Activated CD4-positive, alpha-beta T cell treated with anti-CD3 and anti-CD28 coated beads, Interleukin-2, Interleukin-6, amounts not matched to agents 100 ng/mL and 50 ng/mL, durations not matched to agents 16 hours and 8 hours (primary cell): ENCODE measurements at places on chromosomes 3 and 15.

DNA sequence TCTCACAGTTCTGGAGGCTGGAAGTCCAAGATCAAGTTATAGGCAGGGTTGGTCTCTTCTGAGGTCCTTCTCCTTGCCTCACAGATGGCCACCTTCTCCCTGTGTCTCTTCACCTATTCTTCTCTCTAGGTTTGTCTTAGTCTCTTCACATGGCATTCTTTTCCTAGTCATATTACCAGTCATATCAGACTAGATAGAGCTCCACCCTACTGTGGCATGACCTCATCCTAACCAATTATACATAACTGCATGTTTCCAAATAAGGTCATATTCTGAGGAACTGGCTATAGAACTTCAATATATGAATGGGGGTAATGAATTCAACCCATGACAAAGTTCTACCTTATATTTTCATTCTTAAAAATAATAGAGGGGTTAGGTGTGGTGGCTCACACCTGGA lies 196.4 kb upstream of the UBE3A start:
- no peak for DNase-seq

- no peak for DNase-seq
Observed at GRCh38 chr15:73353734-73354133, 15.0 kb downstream of the HCN4 start.

- DNase-seq = no peak
Observed at GRCh38 chr3:172541945-172542488, 18.8 kb upstream of the TNFSF10 start.

GRCh38 chr3:58155838-58156237 lies 54.9 kb downstream of the DNASE1L3 start:
- no peak for DNase-seq

DNA sequence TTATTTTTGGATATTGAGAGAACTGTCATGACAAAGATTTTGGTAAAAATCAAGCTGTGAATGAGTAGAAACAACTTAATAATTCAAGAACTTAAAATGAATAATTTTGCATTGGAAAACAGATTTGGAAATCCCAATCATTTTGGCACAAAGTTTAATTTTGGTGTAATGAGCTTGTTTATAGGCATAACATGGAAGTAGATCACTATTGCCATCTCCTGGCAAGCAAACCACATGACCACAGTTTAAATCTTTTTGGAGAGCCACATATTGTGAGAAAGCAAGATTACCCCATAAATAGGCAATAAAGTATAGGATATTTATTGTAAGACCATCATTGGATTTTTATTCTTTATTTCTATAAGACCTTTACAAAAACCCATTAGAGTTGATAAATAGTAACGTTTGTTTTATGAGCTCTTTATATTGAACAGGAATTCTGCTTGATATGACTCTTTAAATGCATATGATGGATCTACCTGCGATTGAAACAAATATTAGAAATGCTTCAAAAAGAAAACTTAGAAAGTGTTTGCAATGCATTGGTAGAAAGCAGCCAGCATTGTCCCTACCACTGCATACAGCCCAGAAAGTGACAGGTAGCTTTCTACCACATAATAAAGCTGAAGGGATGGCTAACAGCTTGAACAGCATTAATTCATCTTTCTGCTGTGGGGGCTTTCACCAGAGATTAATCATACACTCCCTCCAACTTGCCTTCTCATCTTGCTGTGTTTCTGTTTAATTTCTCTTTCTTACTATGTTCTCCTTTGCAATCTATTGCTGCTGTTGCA lies 766.8 kb downstream of the TBL1XR1 start:
- peak; percentile 18 for DNase-seq

DNA sequence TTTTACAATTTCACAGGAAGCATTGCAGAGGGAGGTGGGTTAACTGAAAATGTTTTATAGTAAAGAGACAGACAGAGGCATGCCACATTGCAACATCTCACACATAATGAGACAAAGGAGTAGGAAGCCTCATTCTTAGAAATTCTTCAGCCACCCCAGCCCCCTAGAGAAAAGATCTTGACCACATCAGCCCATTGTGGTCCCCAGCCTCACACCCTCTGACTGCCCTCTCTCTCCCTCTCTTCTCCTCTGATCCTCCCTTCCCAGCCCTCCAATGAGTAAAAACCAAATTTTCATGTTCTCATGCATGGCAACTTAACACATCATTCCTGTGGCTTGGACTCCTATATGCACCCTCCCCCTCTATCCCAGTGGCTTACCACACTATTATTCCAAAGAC lies 174.1 kb downstream of the UACA start:
- peak; percentile 23 for DNase-seq

DNA sequence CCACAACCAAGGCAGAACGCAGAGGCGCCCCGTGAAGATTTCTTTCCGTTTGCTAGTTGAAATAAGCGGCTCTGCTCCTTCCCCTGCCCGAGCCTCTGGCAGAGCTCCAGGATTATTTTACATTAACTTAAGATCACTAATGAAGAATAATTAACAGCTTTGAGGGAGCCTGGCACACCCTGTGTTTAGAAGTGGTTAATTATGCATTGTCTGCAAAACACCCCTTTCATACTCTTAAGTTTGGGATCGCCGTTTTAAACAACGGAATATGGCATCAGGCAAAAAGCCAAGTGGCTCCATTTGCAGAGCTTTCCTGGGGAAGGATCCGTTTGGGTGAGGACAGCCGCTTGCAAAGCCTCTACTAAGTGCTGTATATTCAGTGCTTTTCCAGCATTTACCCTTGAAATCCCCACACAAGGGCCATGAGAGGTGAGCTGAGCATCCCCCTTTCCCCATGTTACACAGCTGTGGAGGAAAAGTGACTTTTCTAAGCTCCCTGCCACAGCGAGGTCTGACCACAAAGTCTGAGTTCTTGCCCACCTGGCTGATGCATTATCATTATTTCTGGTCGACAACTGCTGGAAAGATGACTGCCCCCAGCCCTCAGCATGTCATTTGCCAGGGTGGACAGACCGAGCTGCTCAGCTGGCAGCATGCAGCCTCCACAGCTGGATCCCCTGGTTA lies 33.9 kb downstream of the IQSEC1 start:
- DNase-seq = no peak

GRCh38 chr3:134211797-134212196 lies 38.9 kb downstream of the RYK start:
- peak; percentile 14 for DNase-seq

DNA sequence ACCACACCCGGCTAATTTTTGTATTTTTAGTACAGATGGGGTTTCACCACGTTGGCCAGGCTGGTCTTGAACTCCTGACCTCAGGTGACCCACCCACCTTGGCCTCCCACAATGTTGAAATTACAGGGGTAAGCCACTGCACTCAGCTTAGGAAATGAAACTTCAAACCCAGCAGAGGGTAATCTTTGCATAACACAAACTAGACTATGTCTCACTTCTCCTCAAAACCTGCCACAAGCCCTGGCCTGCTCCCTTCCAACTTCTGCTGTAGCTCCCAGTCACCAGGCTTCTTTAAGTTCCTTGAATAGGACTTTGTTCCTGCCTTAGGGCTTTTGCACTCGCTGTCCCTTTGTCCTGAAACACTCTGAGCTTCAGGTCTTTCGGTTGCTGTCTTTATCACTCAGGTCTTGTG lies 39.2 kb upstream of the SEMA4B start:
- DNase-seq = no peak

DNA sequence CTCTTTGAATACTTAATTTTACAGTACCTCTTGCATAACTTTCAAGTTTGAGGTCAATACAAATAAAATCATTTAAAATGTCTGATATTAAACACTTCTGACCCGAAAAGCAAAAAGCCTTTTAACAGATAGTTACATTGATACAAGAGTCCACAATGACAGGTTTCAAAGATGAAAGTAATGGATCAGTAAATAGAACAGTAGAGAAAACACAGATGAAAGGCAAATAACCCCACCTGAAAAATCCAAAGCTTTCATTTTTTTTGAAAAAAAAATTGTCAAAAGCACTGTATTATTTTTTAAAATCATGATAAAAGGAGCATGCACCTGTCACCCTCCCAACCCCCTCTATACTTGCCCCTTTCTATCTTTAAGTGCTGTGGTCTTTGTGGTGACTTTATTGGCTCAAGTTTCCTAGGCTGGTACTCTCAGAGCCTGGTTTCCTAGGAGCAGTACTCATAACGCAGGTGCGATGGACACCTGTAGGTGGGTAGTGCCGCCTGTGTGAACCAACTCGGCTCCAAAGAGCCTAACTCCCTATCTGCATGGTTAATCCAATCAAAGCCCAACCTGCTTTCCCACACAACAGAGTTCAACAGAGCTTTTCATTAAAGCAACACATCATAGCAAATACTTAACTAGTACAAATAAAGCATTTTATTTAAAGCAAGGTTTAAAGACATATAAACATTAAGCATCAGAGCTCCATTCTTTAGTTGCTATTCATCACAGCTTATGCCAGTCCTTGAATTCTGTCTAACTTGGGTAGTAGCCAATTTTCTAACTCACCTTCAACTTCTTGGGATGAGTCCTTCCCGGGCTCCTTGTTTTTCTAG lies 32.2 kb downstream of the LIPC start:
- DNase-seq = no peak

DNA sequence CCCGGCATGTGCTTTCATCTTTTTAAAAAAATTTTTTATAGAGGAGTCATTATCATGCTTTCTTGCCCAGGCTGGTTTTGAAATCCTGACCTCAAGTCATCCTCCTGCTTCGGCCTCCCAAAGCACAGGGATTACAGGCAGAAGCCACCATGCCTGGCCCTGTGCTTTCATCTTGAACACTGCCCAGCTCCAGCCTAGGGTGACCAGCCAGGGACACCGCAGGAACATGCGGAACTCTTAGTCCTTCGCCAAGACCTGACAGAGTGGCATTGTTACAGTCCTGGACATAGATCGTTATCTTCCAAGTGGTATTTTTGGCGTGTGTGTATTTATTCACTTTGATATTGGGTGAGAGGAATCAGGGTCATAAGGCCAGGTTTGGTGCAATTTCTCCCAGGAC lies 7.9 kb upstream of the FURIN start:
- no peak for DNase-seq

GRCh38 chr3:52036829-52037228 lies 19.5 kb downstream of the DUSP7 start:
- DNase-seq = no peak

- DNase-seq = peak; percentile 78
Observed at GRCh38 chr3:9500108-9501050, 53.2 kb downstream of the LHFPL4 start.

GRCh38 chr15:98609144-98609852 lies 39.0 kb upstream of the IGF1R start:
- DNase-seq = no peak

DNA sequence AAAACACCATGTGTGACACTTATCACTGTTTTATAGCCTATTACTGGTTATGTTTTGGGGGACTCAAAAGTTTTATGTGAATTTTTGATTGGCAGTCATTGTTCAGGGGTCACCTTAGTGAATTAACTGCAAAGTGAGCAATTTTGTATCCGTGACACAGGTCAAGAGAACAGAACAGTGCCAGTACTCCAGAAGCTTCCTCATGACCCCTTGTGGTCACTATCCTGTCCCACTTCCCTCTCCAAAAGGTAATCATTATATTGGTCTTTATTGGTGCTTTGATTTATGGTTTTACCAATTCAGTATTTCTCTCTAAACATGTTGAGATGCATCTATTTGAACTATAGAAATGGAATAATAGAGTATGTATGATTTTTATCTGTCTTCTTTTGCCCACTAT lies 107.1 kb downstream of the STT3B start:
- no peak for DNase-seq

DNA sequence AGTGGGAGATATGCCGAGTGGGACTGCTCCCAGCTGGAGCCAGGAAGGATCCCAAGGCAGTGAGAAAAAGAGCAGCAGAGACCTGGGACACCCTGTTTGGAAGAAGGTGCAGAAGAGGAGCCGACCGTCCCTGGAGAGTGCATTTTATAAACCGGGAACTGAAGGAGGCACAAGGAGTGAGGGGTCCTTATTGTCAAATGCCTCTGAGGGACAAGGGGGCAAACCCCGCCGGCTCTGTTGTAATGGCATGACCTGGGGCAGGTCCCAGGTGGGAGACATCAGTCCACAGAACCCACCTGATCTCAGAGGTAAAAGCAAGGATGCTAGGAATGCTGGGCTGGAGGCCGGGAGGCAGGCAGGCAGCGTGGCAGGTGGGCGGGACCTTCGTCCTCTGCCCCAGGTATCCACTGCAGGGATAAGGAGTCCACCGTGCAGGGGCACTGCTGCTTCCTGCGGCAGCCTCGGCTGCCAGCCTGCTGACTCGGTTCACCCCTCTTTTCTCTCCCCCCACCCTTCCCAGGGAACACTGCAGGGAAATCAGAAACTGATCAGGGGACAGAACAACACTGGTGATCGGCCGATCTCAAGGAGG lies 26.9 kb downstream of the ADAMTS17 start:
- DNase-seq = no peak

DNA sequence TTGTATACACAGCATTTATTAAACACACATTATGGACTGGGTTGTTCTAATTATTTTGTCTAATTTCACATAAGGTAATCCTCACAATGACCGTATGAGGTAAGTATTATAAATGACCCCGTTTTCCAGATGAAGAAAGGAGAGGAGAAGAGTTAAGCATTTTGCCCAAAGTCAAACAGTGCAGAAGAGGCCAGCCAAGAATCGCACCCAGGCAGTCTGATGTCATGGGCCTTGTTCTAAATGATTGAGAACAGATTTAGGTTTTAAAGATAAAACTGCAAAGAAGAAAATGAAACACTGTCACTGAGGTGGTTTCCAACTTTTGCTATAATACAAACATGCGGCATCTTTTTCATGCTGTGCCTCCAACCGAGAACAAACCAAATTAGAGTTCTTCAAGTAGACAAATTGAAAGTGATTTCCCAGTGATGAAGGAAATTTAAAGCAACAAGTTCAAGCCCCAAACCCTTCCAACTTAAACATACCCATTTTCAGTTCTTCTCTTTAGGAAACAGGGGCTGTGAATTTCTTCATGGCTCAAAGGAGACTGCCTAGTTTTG lies 155.3 kb downstream of the THRB start:
- no peak for DNase-seq

- peak; percentile 26 for DNase-seq
Observed at GRCh38 chr3:3110299-3110630, at the start of gene IL5RA. IL5RA (minus strand) TSS chr3:3110374; CDS start chr3:3104984, 5,390 bp downstream.

GRCh38 chr3:149151843-149152242 lies 22.4 kb downstream of the HPS3 start:
- DNase-seq = no peak

DNA sequence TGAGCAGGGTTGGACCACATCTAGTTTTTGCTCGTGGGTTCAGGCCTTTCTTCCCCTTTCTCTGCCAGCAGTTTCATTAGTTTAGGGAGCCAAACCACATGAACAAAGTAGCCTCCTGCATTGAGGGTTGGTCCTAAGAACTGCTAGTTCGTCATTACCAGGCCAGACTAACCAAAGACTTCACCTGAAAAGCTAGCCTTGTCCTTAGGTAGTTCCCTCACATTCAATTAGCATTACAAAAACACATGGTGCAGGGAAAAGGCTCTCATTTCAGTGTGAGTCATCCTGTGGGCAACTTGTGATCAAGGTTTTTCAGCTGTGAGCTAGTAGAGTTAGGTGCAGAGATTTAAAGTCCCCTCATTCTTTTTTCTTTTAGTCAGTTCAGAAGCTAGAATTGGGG lies 279.3 kb upstream of the CTNNB1 start:
- peak; percentile 15 for DNase-seq

- DNase-seq = no peak
Observed at GRCh38 chr3:112334691-112335433, 1.9 kb downstream of the CD200 start.
